Motor neuron (in vitro differentiated cells): ENCODE measurements at places on chromosomes 6 and 20.

DNA sequence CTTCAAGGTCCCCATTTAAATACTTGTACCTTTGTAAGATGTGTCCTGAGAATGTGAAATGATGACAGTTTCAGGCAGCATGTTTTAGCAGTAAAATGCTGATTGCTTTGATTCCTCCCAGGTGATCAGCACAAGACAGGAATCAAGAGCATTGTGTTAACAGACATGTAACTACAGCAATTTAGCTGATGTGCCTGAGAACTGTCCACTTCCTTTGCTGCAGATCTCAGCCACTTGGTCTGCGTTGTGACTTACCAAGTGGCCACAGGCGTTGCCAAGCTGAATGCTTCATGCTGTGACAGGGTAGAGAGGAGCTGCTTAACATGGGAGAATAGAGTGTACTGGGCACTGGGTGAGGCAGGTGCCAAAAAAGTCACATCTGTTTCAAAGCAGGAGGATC is 767.0 kb upstream of the POU3F2 start:
- ATAC-seq, result no peak

DNA sequence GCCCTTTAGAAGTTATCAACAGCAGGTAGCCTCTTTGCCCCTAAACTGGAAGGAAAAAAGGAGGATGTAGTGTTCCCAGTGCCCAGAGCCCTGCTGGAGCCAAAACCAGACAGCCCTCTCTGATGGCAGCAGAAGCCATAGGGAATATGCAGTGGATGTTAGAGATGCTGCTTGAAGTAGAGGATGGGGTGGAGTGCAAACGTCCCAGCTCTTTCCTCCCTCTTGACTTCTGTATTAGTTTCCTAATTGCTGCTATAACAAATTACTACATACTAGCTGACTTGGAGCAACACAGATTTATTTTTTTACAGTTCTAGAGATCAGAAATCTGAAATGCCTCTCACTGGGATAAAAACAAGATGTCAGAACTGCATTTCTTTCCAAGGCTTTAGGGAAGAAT is 12.5 kb upstream of the CD2AP start:
- ATAC-seq, result no peak

DNA sequence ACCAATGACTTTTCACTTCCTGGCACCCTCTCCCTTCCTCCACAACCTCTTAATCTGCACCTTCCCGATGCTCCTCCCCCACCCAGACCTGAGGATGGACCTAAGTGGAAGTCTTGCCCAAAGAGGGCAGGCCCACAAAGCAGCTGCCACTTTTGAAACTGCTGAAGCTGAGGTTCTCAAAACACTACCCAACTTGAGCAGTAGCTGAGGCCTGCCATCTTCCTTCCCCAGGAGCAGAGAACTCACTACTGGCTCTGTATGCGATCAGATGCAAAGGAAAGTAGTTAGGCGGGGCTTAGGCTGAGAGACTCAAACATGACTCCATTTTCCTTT is 1.5 kb downstream of the HM13 start:
- no peak for ATAC-seq

DNA sequence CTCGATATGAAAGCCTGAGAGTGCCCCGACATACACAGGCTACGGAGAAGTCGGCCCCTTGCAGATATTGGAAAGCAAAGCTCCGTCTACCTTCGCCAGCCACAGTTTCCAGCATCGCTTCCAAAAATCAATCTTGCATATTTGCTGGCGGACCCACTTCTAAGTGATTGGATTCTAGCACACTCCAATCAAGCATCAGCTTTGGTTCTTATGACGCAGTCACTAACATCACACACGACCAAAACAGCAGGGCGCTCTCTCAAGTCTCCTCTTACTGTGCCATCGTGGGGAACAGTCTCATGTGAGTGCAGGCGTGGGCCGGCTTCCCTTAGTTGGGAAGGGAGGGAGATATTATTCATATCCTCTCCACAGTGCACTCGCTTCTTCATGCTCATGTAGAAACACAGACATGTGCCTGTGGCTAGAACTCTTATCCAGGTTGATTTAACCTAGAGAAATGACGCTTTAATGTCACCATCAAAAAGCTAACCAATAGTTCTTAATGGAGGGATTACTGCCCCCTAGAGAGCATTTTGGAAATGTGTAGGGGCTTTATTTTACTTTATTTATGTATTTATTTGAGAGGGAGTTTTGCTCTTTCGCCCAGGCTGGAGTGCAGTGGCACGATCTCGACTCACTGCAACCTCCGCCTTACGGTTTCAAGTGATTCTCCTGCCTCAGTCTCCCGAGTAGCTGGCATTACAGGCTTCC is 229.8 kb downstream of the SOD2 start:
- ATAC-seq, result no peak

- no peak for ATAC-seq
Observed at GRCh38 chr6:138510093-138510492, 10.8 kb upstream of the NHSL1 start.

GRCh38 chr6:101853231-101854085 is 459.9 kb downstream of the GRIK2 start:
- ATAC-seq, result no peak

DNA sequence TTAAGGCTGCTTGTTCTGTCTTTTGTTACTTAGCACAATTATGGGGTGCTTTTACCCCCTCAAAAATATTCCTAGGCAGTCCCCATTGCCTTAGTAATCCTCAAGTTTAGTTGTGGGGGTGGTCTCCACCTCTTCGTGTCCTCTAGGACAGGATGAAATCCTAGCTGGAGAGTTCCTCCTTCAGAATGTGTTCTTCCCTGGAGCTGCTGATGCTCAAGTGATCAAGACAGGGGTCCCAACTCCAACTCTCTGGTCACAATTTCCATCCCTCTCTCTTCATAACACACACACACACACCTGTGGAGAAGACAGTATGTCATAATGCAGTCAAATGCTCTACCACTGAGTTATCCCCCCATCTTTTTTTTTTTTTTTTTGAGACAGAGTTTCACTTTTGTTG is 280.7 kb downstream of the UST start:
- no peak for ATAC-seq

- peak; percentile 36 for ATAC-seq
Observed at GRCh38 chr20:39378776-39379175, 416.6 kb downstream of the DHX35 start.

DNA sequence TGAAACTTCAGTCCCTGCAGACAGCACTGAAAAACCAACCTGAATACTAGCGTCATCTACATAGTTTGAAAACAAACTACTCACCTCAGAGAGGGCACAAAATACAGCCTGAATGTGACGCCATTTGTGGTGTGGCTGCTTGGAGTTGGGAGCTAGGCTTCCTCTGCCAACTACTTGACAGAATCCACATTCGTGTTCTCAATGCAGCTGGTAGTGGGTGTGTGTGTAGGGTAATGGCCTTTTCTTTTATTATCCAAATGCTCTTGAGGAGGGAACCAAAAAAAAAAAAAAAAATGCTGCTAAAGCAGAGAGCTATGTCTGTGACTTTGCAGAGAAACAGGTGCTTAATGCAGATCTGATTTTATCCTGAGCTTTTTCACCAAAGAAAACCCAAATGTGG is 207.8 kb downstream of the OTOR start:
- no peak for ATAC-seq

- ATAC-seq, result no peak
Observed at GRCh38 chr6:144063246-144063743, 32.1 kb downstream of the SF3B5 start.

- no peak for ATAC-seq
Observed at GRCh38 chr20:56278196-56278595, 29.7 kb downstream of the MC3R start.

DNA sequence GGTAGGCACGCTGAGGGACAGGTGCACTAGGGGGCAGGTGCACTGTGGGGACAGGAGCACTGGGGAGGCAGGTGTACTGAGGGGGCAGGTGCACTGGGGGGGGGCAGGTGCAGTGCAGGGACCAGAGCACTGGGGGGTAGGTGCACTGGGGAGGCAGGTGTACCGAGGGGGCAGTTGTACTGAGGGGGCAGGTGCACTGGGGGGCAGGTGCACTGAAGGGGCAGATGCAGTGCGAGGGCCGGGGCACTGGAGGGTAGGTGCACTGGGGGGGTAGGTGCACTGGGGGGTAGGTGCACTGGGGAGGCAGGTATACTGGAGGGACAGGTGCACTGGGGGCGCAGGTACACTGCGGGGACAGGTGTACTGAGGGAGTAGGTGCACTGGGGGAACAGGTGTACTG is 39.5 kb downstream of the DAAM2 start:
- no peak for ATAC-seq

- no peak for ATAC-seq
Observed at GRCh38 chr6:50829049-50829448, 10.4 kb downstream of the TFAP2B start.

DNA sequence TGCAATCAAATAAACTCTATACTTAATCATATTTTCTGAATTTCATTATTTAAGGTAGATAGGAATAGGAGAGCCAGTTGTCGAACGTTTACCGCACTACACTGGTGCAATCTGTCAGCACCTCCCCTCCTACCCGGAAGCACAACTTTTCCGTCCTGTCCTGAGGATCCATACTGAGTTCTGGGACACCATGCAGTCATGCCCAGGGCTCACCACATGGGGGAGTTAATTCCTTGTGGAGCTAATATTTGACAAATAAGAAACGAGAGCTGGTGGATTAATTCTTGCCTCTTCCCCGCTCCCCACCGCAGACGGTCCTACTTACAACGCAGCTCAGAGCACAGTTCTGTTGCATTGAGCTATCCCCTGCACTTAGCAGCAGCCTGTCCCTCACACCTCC is 107.7 kb upstream of the RALGAPA2 start:
- ATAC-seq, result peak; percentile 9

GRCh38 chr20:24501764-24502556 is 32.5 kb downstream of the SYNDIG1 start:
- peak; percentile 87 for ATAC-seq

DNA sequence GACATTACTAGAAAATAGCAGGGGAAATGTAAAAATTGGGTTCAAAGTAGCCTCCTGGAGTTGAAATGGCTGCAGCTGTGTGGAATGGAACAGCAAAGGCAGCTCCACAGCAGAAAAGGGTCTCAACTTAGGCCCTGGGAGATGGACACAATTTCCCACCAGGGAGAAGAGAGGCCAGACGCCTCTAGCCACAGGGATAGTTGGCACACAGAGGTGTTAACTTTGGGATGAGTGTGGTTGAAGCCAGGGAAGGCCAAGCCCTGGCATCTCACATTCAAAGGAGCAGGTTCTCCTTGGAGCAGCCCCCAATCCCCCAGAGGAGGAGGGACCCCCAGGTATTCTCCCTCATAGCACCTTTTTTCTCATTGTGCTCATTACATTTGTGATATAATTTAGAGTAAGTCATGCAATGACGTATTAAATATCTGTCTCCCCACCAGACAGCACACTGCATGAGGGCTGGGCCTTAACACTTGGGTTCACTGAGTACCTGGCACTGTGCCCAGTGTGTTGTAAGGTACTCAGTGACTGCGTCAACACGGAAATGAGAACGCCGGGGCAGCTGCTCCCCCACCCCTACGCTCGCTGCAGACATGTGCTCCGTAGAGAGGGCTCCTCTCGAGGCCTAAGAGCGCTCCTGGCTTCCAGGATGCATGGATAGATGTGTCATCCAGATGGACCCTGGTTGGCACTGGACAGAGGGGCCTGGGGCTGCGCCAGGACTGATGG is 76.0 kb upstream of the CD93 start:
- ATAC-seq, result peak; percentile 25

DNA sequence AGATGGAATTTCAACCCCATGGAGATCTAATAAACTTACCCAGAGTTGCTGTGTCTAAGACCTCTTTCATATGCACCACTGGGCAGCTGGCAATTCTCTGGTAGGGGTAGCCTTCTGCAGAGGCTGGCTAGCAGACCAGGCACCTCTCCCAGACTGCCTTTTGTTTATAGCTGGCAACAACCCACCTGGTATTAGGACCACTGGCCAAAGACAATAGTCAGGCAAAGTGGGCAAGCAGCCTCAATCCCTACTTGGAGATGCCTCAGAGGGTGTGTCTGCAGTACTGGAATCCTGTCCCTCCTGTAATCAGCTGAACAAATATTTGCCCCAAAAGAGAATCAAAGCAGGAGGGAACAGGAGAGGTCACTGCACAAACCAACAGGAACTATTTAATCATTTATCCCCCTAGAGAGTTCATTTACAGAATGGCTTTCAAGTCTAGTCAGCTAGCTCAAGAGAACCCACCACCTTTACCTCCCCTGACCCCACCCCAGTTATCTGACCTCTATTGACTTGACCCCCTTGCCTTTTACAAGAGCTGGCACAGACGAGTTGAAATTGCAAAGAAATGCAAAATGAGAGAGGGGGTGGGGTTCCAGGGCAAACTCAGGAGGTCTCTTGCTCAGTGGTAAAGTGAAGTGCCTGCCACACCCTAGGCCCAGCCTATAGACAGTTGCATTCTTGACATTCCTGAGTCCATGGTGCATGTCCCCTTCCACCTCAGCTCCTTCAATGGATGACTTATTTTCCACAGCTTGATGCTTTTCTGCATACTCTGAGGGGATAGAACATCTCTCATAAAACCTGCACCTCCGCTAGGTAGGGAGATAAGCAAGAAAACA is 2.8 kb downstream of the BCL2L1 start:
- peak; percentile 3 for ATAC-seq

DNA sequence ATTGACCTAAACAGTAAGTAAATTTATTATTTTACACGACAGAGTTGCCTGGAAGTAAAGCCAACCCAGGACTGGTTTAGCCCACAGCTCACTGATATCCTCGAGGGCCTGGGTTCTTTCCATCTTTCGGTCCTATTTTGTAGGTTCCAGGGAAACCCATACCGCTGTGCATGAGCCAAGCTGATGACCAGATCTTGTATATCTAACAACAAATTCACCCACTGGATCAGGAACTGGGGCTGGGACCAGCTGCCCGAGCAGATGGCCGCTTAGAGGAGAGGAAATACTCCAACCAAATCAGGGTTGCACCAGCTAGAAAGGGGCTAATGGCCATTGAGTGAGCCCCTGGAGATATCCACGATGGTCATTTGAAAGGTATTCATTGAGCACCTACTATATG is 139.2 kb downstream of the BACH2 start:
- no peak for ATAC-seq

- ATAC-seq, result no peak
Observed at GRCh38 chr20:14951105-14951504, 613.7 kb upstream of the FLRT3 start.

DNA sequence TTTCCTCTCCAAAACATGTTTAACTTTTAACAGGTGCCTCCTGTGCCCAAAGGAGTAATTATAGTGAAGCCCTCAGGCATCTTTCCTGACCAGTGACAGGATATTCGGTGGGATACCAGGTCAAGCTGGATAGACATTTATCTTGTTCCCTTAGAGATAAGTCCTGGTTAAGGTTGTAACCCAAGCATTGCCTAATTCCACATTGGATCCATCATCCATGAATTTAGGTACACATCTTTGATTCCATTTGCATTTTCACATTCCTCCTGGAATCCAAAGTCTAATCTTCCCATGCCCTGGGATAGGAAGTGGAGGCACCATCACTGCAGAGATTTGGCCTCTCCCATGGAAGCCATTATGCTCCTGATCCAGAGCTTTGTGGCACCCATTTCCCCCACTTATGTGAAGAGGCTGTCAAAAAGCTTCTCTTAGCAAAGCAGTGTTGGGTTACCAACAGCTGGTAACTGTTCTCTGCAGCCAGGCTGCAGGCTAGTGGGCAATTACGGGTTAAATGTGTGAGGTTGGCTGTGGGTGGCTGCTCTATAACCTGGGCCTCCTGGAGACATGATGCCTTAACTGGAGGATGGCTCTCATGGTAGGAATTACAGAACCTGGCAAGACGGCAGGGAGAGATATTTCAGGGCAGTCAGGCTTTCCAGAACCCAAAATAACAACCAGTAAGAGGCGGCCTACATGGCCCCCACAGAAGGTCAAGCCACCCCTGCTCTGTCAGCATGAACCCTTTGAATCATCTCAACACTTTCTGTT is 96.9 kb upstream of the VGLL2 start:
- no peak for ATAC-seq
